ENCODE measurements at places on chromosomes 1 and 21.

DNA sequence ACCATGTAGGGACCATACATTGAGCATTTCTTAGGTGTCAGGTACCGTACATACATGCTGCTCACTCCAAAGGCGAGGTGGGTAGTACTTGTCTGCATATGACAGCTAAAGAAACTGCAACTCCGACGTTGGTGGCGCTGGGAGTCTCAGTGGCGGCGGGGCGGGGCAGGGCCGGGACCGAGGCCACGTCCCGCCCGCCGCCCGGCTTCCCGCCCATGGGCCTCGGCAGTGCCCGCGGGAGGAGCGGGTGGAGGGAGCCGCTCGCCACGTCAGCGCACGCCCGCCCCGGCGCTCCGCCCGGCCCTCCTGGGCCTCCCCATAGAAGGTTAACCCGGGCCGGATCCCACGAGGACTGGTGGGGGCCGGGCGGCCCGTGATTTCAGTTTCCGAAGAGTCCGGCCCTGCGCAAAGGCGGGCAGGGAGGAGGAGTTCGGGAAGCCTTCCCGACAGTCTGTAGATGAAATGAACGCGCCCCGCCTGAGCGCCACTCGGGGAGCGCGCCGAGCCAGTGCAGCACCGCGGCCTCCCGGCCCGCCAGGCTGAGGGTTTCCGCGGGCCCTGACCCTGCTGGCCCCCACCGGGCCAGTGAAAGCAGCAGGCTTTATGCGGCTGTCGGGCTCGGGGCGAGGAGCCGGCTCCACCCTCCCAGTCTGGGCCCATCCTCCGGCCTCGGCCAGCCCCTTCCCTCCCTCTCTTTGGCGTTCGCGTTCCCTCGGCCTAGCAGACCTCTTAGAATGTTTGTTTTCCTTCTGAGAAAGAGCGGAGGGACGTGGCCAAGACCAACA lies 119.9 kb upstream of the JUN start:
- DNase-seq, result peak; percentile 87

DNA sequence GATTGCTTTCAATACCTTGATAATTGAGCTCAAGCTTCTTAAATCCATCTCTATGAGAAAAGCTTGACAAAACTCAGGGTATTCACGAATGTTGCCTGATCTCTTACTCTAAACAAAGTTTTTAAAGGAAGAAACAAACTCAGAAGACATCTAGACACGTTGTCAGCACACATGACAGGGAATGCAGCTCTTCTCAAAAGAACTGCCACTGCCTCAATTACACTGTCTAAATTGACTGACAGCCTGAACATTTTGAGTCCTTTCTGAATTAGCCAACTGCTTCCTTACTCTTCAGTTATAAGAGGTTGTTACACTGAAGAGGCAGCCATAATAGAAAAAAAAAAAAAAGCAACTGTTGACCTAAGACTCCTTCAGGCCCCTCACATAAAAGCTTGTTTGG lies 1646.7 kb upstream of the B3GALT2 start:
- DNase-seq, result no peak

- DNase-seq, result peak; percentile 27
Observed at GRCh38 chr1:111570781-111571181, 48.8 kb upstream of the RAP1A start.

DNA sequence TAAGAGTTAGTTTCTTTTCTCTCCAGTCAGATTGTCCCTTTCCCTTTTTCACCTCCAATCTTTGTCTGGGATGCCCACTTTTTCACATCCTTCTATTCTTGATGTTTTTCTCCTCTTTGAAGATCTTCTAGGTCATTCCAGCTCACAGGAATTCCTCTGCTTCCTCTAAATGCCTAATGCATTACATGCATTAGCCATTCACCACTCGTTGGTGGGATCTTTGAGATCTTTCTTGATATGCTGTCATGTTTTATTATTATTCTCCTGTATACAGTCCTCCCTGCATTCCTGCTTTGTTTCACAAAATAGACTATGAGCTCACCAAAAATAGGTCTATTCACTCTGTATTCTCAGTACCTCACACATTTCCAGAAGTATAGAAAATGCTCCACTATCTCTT lies 129.0 kb downstream of the LYPLAL1 start:
- DNase-seq, result no peak

DNA sequence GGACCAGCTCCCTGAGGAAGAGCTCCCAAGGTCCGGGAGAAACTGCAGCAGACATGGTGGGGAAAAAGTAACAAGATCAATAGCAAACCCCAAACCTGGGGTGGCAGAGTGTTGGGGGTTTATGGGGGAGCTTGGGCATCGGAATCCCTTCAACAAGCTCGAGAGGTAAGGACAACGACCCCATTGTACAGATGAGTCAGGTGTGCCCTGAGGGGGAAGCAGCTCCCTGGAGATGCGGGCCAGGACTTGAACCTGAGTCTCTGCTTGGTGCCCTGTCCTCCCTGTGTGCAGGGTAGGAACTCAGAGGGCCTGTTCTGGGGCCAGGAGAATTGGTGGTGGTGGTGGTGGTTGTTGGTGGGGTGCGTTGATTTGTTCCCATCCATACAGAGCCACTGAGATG lies 125.4 kb downstream of the PTPRU start:
- DNase-seq, result no peak

DNA sequence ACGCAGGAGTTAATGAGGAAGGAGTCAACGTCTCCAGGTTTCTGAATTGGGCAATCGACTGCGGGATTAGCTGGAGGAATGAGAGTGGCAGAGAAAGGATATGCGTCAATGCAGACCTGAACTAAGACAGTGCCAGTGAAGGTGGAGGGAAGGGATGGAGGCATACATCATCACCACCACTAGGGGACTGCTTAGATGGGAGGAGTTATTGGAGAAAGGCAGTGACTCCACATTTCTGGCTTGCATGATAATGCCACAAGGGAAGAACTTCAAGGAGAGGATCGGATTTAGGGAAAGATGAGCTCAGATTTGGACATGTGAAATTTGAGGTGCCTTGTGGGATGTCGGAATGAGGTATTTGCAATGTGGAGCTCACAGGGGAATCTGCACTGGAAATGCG lies 17.5 kb downstream of the VASH2 start:
- no peak for DNase-seq

DNA sequence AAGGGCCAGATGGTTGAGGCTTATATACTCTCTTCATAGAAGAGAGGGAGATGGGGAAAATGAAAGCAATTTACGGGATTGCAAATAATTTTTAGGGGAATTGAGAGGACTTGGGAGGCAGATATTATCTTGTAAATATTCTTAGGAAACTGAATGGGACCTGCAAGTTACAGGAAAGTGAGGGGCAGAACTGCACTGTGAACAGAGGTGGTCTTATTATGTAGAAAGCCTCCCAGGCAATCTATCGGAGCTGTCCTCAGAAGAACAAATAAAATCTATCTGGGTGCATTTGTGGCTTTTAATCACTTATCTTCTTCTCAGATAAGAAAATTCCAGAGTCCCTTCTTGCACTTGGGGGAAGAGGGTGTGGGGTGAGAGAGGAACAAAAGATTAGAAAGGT lies 223.5 kb downstream of the RHOU start:
- DNase-seq, result no peak

DNA sequence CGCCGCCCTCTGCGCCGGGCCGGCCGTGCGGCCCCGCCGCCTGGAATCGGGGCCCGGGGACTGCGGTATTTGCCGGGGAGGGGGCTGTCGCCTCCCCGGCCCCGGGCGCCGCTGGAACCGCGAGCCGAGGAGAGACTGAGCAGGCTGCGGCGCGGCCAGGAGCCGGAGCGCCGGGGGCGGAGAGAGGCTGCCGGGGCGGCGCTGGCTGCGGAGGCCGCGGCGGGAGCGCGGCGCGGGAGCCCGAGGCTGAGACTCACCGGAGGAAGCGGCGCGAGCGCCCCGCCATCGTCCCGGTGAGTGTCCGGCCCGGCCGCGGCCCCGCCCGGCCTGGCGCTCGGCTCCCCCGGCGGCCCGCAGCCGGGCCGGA lies 746 bp downstream of the DYRK1A start:
- no peak for DNase-seq

GRCh38 chr1:99216956-99217355 lies 47.3 kb upstream of the PLPPR4 start:
- no peak for DNase-seq

GRCh38 chr1:20311289-20311688 lies 20.6 kb downstream of the VWA5B1 start:
- DNase-seq, result no peak

- no peak for DNase-seq
Observed at GRCh38 chr1:66373157-66373591, 160.8 kb upstream of the SGIP1 start.

GRCh38 chr1:29271724-29272123 lies 35.4 kb downstream of the PTPRU start:
- DNase-seq, result no peak

- no peak for DNase-seq
Observed at GRCh38 chr21:34700605-34701004, 31.8 kb downstream of the CLIC6 start.

- peak; percentile 100 for DNase-seq
Observed at GRCh38 chr1:9428601-9429341, 110.5 kb upstream of the SLC25A33 start.

GRCh38 chr1:170893655-170894297 lies 41.6 kb upstream of the MROH9 start:
- DNase-seq, result no peak

GRCh38 chr1:36571106-36571505 lies 88.4 kb upstream of the CSF3R start:
- DNase-seq, result no peak

GRCh38 chr1:192702212-192702902 lies 66.4 kb downstream of the RGS13 start:
- no peak for DNase-seq

- no peak for DNase-seq
Observed at GRCh38 chr1:22331618-22332423, 119.8 kb upstream of the ZBTB40 start.

DNA sequence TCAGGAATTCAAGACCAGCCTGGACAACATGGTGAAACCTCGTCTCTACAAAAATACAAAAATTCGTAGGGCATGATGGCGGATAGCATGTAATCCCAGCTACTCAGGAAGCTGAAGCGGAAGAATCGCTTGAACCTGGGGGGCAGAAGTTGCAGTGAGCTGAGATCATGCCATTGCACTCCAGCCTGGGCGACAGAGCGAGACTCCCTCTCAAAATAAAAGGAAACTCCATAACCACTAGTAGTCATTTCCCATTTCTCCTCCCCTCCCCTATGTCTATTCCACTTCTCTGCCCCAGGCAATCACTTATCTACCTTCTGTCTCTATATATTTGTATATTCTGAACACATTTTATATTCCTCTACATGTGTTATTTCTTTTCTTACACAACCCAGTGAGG lies 4.0 kb upstream of the CEP350 start:
- no peak for DNase-seq

GRCh38 chr1:79472067-79472656 lies 465.6 kb upstream of the ADGRL4 start:
- DNase-seq, result no peak

DNA sequence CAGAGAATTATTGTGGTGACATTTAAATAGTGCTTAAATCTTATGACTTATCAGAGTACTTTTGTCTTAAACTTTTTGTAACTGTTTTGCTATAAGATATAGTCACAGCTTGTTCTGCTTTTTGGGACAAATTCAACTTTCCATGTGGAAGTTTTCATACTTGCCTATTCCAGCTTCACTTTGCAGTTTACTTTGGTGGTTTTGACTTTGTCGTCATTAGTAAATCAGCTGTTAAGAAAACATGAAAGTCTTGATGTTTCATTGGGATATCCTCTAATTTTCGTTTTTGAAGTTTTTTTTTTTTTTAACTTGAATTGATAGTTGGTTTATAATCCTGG lies 31.3 kb downstream of the SDCCAG8 start:
- DNase-seq, result no peak

- DNase-seq, result no peak
Observed at GRCh38 chr1:115411371-115412063, 73.5 kb upstream of the NGF start.

DNA sequence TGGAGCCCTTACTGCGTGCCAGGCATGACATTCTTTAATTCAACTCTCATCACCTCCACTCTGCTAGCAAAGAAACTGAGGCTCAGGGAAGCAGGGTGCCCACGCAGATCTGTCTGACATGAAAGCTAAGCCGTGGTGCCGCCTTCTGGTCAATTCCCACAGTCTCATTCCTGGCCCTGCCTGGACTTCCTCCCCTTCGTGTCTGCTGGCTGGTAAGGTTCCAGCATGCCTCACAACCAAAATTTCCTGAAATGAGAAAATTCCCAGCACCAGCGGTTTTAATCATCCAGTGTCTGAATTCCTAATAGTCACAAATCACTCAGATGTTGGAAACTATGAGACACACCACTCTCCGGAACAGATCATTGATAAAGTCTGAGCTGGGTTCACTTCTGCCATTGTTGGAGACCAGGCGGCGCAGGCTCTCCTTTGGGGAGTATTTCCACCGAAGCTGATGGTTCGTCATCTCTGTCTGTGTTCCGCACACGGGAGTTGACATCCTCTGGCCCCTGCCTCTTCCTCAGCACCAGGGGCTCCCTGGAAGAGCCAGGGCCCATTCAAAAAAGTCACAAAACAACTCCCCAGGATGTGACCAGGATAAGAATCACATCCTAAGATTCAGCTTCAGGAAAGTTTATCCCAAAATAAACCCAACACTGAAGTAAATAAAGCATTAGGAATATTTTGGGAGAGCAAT lies 167.7 kb downstream of the PLPP3 start:
- DNase-seq, result no peak

GRCh38 chr1:210624722-210625121 lies 296.0 kb downstream of the HHAT start:
- DNase-seq, result no peak

DNA sequence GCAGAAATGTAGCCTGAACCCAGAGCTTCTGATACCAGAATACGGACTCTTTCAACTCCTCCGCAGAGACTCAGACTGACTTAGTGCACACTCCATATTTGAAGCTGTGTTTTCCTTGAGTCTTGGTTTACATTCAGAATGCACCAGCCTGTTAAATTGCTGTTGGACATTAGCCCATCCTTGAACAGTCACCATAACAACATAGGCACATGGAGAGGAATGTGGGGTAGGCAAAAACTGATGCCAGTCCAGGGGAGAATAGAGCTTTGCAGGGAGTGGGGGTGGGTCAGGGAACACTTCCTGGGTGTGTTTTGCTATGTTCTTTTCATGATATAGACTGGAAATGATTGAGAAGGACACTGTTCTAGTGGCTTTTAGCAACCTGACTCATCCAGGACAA lies 76.3 kb upstream of the CACNA1E start:
- DNase-seq, result no peak

GRCh38 chr21:36962098-36962780 lies 4.2 kb downstream of the HLCS start:
- DNase-seq, result no peak

DNA sequence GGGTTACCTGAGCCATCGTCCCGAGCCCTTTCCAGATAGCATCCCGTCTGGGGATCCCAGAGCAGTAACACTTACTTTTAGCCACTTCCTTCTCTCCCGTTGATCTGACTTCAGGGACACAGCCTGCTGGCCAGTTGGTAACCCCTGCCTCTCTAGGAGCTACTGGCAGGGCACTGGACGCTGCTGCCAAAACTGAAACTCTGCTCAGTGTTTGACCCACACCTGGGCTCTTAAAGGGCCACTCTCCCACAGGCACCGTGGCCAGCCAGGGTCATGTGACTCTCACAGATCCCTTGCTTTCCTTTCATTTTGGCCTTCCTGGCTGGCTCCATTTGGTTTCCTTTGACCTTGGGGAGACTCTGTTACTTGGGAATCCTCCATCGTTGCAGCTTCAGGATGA lies at the start of gene PIGR:
PIGR (minus strand) TSS at position 206 of the 400 bp plus-strand sequence. CDS start 5,935 bp downstream, outside the sequence.
- DNase-seq, result no peak

GRCh38 chr1:43452789-43453441 lies 816 bp downstream of the HYI start:
- no peak for DNase-seq

- DNase-seq, result peak; percentile 30
Observed at GRCh38 chr1:145858238-145858900, 512 bp downstream of the PIAS3 start.

GRCh38 chr1:53683986-53684740 lies 54.8 kb downstream of the GLIS1 start:
- no peak for DNase-seq
